Hepatic stellate cell (primary cell): ENCODE measurements at places on chromosomes 13 and 19.
A peak's percentile ranks its signal among the peaks of the same experiment; 100 is the strongest.

- no peak for DNase-seq
These were observed 107.6 kb downstream of the SOX1 start for GRCh38 chr13:112174476-112175110.

- DNase-seq: no peak
These were observed 13.2 kb downstream of the DNAJC15 start for GRCh38 chr13:43036351-43037250.

DNA sequence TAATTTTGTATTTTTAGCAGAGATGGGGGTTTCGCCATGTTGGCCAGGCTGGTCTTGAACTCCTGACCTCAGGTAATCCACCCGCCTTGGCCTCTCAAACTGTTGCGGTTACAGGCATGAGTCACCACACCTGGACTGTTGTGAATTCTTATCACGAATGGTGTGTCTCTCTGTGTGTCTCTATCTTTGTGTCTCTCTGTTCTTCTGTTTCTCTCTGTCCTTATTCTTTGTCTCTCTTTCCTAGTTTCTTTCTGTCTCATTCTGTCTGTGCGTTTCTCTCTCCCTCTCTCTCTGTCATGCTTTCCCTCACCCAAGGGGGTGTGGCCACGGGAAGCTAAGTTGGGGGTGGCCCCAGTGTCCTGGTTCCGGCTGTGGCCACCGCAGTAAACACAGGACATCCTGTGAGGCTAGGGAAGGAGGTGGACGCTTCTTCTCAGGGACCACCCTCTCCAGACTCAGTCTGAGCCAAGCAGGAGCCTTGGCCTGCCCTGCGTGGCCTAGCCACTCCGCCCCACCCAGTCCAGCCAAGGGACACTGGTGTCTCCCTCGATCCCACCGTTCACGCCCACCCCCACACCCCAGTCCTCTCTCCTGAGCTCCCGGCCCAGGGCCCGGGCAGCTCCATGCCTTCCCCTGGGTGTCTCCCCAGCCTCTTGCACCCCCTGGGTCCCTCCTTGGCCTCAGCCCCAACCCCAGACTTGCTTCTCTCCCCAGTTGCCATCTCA lies 3.9 kb upstream of the PRX start:
- DNase-seq: peak; percentile 75

GRCh38 chr19:5664515-5664914 lies 15.8 kb downstream of the MICOS13 start:
- no peak for DNase-seq

DNA sequence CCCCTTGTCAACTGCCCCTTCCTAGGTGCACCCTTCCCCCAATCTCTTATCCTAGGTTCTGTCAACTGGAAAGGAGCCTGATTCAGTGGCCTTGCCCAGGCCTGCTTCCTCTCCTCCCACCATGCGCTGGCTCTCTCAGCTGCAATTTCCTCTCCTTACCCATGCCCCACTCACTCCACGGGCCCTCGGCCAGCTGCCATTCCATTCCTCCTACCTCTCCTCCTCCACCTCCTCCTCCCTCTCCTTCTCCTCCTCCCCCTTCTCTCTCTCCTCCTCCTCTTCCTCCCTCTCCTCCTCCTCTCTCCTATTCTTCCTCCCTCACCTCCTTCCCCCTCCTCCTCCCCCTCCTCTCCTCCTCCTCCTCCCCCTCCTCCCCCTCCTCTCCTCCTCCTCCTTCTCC lies 9.6 kb upstream of the TIMM44 start:
- DNase-seq: peak; percentile 22

DNA sequence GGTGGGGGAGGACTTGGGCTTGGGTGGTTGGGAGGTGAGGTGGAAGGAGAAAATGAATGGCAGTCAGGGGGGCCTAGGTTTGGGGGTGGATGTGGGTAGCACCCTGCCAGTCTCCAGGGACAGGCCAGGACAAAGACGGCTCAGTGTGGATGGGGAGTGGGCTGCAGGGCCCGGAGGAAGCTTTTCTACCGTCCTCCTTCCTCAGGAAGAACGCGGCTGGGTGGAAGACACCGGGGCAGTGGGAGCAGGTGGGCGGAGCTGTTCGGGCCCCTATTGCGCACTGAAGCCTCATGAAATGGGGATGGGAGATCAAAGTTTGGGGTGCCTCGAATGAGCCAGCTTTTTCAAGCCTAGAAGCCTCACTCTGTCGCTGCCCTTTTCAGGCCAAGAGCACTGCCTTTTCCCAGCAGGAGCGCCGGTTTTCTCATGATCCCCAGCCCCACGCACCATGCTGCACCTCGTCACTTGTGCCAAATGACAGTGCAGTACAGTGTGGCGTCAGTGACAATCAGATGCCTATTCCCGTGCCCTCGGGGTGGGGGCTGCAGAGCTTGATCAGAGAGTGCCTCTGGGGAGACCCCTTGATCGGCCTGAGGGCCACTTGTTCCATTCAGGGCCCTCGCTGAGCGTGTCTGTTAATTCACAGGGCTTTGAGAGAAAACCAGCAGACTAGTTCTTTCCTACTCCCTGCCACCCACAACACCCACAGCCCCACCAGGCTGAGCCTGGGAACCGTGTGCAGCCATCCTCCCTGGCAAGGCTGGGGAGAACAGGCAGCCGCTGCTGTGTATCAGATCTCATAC lies 1.5 kb downstream of the CALM3 start:
- DNase-seq: peak; percentile 66

GRCh38 chr19:35457173-35457572 lies 9.1 kb downstream of the FFAR2 start:
- DNase-seq: no peak

DNA sequence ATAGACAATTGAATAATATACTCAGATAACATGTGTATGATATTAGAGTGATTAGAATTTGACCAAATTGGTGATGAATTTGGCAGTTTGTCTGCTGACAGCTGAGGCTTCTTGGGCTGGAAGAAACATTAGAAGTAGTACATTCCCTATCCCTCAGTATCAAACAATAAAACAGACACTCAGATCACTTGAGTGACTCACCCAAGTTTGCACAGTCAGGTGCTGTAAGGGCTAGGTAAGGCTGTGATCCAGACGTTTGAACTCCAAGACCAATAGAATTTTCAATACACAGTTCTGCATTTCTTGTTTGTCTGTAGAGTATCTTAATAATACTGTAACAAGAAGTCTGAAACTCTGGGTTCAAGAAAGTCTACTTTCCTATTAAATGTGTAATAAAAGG lies 223.5 kb downstream of the POSTN start:
- no peak for DNase-seq

- no peak for DNase-seq
These were observed 12.1 kb downstream of the ADGRE5 start for GRCh38 chr19:14393329-14393728.

DNA sequence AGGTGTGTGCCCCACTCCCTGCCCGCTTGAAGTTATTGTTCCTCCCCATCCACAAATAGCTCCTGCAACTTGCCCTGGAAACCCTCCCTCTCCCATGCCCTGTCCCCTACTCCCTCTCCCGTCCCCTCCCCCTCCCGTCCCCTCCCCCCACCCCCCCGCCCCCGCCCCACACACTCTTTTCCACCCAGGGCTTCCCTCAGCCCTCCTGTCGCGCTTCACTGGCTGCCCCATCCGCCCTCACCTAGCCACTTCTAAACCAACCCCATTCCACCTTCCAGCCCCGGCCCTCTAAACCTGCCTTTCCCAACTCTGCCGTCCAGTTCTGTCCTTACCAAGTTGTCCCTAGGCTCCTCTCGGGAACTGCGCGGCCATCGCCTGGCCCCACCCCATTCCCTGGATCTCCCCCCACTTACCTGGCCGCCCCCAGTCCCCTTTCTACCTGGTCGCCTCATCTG lies 993 bp downstream of the RGL3 start:
- no peak for DNase-seq

DNA sequence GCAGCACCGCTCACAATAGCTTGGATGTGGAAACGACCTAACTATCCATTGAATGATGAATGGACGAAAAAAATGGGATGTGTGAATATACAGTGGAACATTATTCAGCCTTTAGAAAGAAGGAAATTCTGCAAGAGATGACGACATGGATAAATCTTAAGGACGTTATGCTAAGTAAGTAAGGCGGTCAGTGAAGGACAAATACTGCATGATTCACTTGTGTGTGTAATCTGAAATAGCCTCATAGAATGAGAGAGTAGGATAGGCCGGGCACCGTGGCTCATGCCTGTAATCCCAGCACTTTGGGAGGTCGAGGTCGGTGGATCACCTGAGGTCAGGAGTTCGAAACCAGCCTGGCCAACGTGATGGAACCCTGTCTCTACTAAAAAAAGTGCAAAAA lies 25.4 kb upstream of the ZNF766 start:
- DNase-seq: no peak

DNA sequence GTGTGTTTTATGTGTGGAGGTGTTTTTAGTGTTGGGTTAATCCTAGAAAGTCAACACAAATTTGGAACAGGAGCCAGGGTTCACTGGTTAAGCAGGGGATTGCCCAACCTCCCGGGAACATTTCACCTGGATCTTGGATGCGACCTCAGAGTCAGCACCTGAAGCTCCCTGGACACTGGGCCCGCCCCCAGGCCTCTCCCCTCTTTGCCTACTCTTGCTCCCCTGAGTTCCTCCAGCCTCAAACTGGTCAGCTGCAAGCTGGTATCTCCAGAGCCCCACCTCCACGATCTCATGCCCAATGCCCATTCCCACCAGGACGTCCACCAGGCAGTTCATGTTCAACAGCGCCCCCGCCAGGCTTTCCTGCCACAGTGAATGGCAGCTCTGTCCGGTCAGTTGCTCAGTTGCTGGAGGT lies 9.7 kb downstream of the HSD17B14 start:
- no peak for DNase-seq

DNA sequence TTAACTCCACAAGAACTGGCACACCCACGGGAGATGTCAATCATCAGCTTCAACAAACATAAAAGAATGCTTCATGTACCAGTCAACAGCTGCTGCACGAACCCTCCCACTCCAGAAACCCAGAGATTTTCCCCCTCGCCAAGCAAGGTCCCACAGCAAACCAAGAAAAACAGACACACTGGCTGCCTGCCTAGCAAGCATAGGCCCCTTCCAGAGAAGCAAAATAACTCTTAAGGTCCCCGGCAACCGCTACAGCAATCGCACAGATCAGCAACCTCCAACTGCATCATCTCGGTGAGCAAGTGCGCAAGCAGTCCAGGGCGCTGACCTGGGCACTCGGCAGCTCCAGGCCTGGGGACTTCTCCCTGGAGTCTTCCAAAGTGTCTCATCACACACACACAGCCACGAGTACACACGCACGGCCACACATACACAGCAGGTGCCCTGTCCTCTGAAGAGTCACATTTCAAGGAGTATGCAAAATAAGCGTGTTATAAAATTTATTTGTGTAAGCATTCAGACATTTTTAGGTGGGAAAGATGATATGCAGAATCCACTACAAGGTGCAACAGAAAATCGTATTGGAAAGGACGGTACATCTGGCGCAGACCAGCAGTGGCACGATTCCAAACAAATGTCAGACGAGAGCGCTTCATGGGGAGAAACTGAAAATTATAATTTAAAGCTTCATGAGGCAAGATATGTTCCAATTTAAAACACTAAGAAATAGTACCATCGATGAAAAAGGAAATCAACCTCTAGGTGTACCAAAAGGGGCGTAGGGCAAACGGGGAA lies 125.0 kb downstream of the STK24 start:
- DNase-seq: no peak

DNA sequence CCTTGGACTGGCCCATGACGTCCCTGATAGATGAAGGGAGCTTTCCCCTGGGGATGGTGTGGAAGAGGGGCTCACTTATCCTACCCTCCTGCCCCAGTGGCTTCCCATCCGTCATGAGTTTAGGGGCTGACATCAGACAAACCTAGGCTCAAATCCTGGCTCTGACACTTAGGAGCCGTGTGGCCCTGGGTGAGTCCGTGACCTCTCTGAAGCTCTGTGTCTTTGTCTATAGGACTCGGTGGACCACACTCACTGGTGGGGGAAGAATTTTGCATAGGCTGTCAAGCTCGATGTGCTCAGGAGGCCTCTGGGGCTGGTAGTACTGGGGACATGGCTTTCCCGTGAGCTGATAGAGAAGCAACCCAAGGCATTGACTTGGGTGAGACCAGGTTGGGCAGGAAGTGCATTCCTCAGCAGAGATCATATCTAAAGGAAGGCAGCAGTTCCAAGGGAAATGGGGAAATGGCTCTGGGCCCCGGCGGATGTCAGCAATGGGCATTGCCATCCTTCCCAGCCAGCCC lies 17.4 kb upstream of the AP1M2 start:
- DNase-seq: no peak

DNA sequence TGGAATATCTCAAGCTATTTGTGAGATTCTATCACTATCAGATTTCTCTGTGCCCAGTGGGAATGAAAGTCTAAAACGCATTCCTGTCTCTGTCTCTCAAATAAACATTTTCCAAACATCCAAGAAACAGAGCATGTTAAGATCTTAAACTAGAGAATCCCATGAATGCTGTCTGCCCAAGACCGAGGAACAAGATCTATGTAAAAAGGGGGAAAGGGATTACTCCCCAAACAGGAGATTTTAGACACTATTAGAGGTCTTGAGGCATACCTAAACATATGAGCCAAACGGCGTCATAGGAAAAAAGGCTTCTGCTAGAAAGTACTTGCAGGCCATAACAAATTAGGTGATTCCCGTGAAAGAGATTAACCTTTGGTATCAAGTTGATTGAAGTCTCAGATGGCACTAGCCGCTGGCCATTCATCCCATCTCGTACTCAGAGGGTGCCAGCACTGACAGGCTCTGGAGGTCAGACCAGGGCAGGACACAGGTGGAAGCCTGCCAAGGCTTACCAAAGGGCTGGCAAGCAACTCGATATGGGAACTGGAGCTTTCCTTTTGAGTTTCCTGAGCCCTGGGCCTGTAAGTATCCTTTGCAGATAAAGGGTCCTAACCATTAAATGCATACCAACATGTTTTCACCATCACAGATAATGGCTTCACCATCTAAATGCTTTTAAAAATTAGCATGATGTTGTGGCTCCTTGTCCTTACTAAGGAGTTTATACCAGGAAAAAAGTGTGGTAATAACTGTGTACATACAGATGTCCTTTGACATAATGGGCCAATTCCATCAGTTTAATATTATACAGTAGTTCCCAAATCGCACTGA lies 225.2 kb downstream of the FOXO1 start:
- DNase-seq: no peak

DNA sequence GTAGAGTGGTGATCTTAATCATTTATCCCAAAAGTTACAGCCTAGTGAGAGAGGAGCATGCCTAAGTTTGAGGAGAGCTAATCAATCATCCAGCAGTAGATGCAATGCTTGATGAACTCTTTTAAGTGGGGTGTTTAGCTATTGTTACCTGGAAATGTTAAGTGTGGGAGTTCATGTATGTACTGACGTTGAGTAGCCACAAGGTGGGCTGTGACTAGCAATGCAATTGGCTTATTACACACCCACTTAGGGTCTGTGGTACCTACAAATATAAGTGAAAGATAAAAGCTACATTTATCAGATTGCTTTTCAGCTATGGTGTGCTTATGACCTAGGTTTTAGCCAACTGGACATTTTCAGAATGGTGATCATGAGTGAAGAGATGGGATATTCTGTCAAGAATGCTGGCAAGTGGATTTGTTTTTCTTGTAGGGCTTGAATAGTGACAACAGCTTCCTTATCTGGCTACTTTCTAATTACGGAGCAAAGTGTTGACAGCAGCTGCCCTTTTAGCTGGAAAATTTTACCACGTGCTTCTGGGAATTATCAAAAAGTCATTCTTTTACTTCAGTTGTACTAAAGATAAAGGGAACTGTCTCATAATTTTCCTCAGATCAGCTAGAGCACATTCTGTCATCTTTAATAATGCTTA lies 170.6 kb downstream of the POSTN start:
- DNase-seq: no peak
